CD8-positive, alpha-beta memory T cell (primary cell): ENCODE measurements at places on chromosomes 5 and 9. TPM values are rescaled to one million over a fixed set of nuclear protein-coding genes. Genes with fewer than 3 reads are reported as not detected.

TAL2 gene
- not detected for total RNA-seq

DNA sequence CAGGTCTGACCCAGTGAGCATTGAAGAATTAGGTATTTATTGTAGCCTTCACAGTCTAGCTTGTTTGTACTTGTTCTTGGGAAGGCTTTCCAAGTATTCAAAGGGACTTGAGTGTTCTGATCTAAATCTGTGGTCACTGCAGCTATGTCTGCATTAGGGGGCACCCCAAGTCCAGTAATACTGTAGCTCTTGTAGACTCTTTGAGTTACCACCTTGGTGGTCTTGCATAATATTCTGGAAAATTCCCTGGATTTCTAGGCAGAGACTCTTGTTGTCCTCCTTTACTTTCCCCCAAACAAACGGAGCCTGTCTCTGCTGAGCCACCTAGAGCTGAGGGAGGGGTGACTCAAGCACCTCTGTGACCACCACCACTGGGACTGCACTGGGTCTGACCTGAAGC, 149.5 kb upstream of the DHFR start:
- DNase-seq: no peak
- H3K27me3 ChIP-seq: no peaks in the 10 kb centered on the region
- H3K36me3 ChIP-seq: no peaks in the 10 kb centered on the region
- H3K4me1 ChIP-seq: no peaks in the 10 kb centered on the region
- H3K27ac ChIP-seq: no peak overlapping the region

GRCh38 chr9:137759649-137760321, 117.8 kb upstream of the CACNA1B start:
- no peaks in the 10 kb centered on the region for H3K27me3 ChIP-seq
- H3K36me3 ChIP-seq: peaks cover 42% of the 10 kb centered on the region
- no peak overlapping the region for H3K27ac ChIP-seq
- H3K4me1 ChIP-seq: peaks cover 5% of the 10 kb centered on the region
- no peak overlapping the region for H3K4me3 ChIP-seq
- no peak for DNase-seq

SLC24A2 gene
- not detected for total RNA-seq

OR1L1 gene
- total RNA-seq: not detected

DNA sequence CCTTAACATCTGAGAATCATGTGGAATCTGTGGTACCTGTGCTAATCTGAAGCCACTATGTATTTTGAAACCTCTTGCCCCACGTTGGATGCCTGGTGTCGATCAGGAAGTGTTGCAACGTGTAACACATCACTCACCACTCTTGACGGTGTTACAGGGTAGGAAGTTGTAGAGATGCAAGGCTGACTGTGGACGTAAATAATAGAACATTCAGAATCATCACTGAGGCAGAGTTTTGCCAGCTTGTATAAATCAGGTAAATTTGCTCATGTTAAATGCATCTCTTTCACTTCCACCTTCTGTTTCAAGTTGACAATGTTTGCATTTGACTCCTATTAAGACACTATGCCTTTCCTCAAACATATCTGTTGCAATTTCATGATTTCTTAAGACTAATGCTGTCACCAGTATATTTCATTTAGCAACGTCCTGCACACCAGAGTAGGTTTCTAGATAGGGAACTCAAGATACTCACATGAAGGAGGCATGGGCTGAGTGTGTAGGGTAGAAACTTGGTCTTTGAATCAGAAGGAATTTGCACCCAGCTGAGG, 38.1 kb downstream of the BASP1 start:
- no peak overlapping the region for H3K4me3 ChIP-seq
- H3K4me1 ChIP-seq: no peaks in the 10 kb centered on the region
- H3K27ac ChIP-seq: no peak overlapping the region

- H3K36me3 ChIP-seq: no peaks in the 10 kb centered on the region
- H3K4me3 ChIP-seq: no peak overlapping the region
- H3K27ac ChIP-seq: no peak overlapping the region
- no peaks in the 10 kb centered on the region for H3K4me1 ChIP-seq
These were observed 145.7 kb downstream of the ACER2 start for GRCh38 chr9:19554529-19554928.

- H3K27ac ChIP-seq: no peak overlapping the region
- H3K4me3 ChIP-seq: no peak overlapping the region
- H3K27me3 ChIP-seq: no peaks in the 10 kb centered on the region
- no peak for DNase-seq
- H3K36me3 ChIP-seq: no peaks in the 10 kb centered on the region
These were observed 180.8 kb downstream of the FBN2 start for GRCh38 chr5:128357226-128357625.

DNA sequence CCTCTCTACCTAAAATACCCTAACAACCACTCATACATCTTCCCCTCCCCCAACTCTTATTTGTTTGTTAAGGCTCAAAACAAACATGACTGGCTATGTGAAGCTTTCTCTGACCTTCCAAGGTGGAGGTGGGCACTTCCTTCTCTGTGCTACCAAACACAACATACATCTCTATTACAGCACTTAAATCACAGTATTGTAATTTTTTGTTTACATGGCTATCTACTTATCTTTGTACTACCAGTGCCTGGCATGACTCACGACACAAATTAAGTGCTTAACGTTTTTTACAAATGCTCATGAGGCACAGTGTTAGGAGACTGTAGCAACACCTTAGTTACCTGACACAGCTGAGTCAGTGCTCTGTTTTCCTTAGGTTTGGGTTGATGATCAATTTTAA, 18.6 kb downstream of the HOMER1 start:
- DNase-seq: no peak

GRCh38 chr9:21287280-21287679, 17.8 kb downstream of the IFNA5 start:
- H3K4me1 ChIP-seq: no peaks in the 10 kb centered on the region
- no peak overlapping the region for H3K27ac ChIP-seq
- no peak overlapping the region for H3K4me3 ChIP-seq
- no peak for DNase-seq
- peaks cover 5% of the 10 kb centered on the region for H3K27me3 ChIP-seq

RAB3C gene
- not detected for total RNA-seq

GRCh38 chr5:142170254-142170953, 61.8 kb downstream of the NDFIP1 start:
- H3K27me3 ChIP-seq: no peaks in the 10 kb centered on the region
- H3K36me3 ChIP-seq: no peaks in the 10 kb centered on the region
- no peak for DNase-seq
- H3K27ac ChIP-seq: no peak overlapping the region
- no peaks in the 10 kb centered on the region for H3K4me1 ChIP-seq

- no peaks in the 10 kb centered on the region for H3K27me3 ChIP-seq
- H3K36me3 ChIP-seq: no peaks in the 10 kb centered on the region
- no peak overlapping the region for H3K4me3 ChIP-seq
- no peaks in the 10 kb centered on the region for H3K4me1 ChIP-seq
These were observed 124.9 kb downstream of the SPOCK1 start for GRCh38 chr5:137374110-137374714.

CATSPER3 gene
- 0.29 TPM for total RNA-seq

FBLL1 gene
- total RNA-seq: not detected

PCDHB6 gene
- not detected for total RNA-seq

NMUR2 gene
- total RNA-seq: not detected

- H3K4me3 ChIP-seq: peak within 1 kb of the TSS; percentile 61
- DNase-seq: peak; percentile 89
- no peaks in the 10 kb centered on the region for H3K27me3 ChIP-seq
- no peaks in the 10 kb centered on the region for H3K36me3 ChIP-seq
These were observed at the start of gene DNLZ for GRCh38 chr9:136363106-136363948. TSS of gene DNLZ (minus strand) at chr9:136363744. CDS start at chr9:136363714, 30 bp downstream.

- H3K27me3 ChIP-seq: no peaks in the 10 kb centered on the region
- H3K4me3 ChIP-seq: no peak overlapping the region
- H3K27ac ChIP-seq: no peak overlapping the region
- no peaks in the 10 kb centered on the region for H3K4me1 ChIP-seq
These were observed 113.0 kb downstream of the VPS13A start for GRCh38 chr9:77290373-77290772.

GRCh38 chr5:32523625-32524024, 61.7 kb upstream of the SUB1 start:
- H3K27me3 ChIP-seq: no peaks in the 10 kb centered on the region
- peaks cover 6% of the 10 kb centered on the region for H3K4me1 ChIP-seq
- H3K36me3 ChIP-seq: no peaks in the 10 kb centered on the region
- DNase-seq: no peak
- no peak overlapping the region for H3K27ac ChIP-seq

GRCh38 chr5:124061663-124062062, 549.7 kb downstream of the CSNK1G3 start:
- DNase-seq: no peak
- H3K27ac ChIP-seq: no peak overlapping the region
- H3K4me1 ChIP-seq: no peaks in the 10 kb centered on the region
- no peaks in the 10 kb centered on the region for H3K36me3 ChIP-seq
- no peak overlapping the region for H3K4me3 ChIP-seq
